Natural killer cell treated with Interleukin-12 subunit alpha and Interleukin-12 subunit beta and Interleukin-15 and Interleukin-18, amount 100 ng/mL, for 72 hours (primary cell): ENCODE measurements at places on chromosomes 5 and 9.

- no peak for DNase-seq
Measured at GRCh38 chr5:141692919-141693725, 11.1 kb upstream of the ARAP3 start.

DNA sequence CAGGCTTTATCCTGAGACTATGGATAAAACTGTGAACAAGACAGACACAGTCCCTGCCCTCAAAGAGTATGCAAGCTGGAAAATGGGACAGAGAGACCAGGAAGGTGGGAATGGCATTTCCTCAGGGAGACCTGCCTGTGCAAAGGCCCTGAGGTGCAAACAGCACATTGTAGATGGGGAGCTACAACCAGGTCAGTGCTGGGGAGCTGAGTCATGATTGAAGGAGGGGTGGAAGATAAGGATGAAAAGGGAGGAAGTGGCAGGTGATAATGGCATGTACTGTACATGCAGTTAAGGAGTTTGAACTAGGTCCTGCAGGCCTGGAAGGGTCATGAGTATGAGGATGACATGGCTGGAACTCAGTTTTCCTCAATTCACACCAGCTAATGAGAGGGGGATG, 75.5 kb upstream of the BOD1 start:
- no peak for DNase-seq

GRCh38 chr5:144102979-144103378, 67.5 kb downstream of the YIPF5 start:
- no peak for DNase-seq

DNA sequence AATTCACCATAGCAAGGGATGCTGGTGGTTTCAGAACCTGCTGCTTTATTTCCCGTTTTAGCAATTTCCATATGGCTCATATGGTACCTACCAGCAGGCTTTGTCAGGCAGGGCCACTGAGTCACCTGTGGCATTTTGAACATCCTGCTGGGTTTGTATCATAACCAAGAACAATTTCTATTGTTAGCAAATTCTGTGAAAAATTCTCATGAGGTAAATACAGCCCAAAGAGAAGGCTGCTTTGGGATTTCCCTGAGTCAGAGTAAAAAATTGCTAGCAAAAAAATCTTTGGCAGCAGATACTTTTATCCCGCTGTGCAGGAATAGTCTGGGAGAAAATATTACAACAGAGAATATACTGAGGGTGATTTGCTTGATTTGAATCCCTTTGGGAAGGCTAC, 52.7 kb downstream of the PRR16 start:
- no peak for DNase-seq

- no peak for DNase-seq
Measured at GRCh38 chr5:169880012-169880663, 100.2 kb downstream of the INSYN2B start.

GRCh38 chr5:141954194-141954593, 3.8 kb downstream of the PCDH12 start:
- no peak for DNase-seq

DNA sequence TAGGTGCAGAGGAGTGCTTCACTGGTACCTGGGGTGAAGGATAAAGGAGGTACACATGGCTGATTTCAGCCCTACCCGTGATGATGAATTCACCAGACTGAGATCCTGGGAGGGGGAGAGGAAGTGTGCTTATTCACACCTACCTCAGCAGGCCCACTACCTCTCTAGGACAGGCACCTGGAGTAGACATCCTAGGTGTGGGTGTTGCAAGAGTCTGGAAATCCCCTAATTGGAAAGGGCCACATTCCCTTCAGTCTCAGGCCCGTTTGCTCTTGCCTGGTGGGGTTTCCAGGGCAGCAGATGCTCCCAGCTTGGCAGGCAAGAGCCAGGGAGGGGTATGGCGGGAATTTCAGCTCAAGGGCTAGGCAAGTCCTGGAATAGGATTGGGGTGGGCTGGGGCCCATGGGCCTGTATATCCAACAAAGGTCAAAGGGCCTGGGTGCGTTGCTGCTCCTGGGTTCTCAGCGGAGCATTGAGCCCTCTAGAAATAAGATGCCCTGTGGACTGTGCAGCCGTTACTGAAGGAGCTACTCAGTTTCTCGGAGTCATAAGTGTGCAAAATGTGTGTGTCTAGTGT, 5.8 kb upstream of the CCL21 start:
- no peak for DNase-seq

- DNase-seq = peak; percentile 44
Measured at GRCh38 chr9:134547161-134548100, 94.2 kb upstream of the COL5A1 start.

DNA sequence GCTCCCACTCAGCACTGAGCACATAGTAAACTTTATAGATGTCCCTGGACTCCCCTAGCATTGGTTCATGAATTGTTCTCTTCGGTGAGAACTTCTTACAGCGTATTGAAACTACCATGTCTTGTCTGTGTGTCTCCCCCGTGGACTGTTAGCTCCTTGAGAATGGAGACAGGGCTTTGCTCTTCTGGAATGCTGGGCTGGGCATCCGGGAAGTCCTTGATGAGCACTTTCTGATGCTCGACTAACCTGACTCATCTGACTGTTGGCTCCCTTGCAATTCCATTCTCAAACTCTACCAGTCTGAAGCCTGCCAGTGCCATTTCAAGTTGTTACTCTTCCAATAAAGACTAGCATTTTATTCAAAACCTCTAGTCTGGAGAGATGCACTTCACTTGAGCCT, 15.0 kb upstream of the PFDN1 start:
- DNase-seq = no peak

- no peak for DNase-seq
Measured at GRCh38 chr5:93586736-93587596, 3.9 kb downstream of the NR2F1 start.

DNA sequence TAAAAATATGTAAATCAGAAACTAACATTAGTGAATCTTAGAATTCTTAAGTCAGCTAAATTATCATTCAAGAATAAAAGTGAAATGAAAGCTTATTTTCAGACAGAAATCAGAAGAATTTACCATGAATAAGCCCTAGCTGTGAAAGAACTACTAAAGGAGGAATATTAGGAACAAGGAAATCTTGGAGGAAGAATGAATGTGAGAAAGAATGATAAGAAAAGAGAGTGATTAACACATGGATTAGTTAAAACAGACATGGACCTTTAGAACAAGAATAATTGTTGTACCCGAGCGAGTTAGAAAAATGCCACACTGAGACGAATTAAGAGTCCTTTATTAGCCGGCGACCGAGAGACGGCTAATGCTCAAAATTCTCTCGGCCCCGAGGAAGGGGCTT, 24.1 kb upstream of the RHOBTB3 start:
- DNase-seq = no peak

DNA sequence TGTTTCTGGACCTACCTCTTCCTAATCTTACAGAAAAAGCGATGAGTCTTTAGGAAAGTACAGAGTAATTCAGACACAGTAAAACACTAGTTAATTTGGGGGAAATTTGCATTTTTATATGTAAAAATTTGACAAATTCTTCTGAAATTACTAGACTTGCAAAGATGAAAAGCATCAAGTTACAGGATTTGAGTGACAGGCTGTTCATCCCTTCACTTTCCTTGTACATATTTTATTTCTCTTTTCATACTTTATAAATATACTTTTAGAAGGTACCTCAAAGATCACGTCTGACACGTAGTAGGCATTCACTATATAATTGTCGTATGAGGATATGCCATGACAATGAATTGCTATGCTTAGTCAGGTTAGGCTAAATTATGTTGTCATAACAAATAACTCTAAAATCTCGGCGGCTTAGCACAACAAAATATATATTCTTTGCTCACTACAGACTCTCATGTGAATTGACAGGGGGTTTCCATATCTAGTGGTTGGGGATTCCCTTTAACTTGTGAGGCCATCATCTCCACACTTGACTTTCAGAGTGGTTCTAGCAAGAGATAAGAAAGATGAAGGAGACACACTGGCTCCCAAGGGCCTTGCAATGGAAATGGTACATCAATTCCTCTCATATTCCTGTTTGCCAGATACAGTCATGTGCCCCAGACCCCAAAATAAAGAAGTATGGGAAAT, 154.1 kb upstream of the TUT7 start:
- DNase-seq = no peak

DNA sequence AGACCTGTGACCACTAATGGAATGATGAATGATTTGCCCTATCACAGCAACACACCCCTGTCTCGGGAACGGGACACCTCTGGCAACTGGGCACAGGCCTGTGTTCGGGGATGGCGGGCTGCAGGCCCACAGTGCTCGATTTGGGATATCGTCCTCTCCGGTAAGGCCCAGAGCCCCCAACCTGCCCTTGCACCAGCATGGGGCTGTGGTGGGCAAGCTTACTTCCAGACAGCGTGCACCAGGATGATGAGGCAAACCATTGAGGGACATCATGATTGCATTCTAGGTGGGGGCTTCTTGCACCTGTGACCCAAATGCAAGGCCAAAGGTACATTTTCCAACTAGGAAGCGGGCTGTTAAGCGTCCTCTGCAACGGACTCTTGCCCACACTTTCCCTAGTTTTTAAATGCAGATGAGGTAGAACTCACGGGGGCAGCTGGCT, 275.4 kb downstream of the FSTL4 start:
- DNase-seq = no peak

- DNase-seq = peak; percentile 69
Measured at GRCh38 chr5:157917899-157918809, 59.2 kb upstream of the CLINT1 start.

DNA sequence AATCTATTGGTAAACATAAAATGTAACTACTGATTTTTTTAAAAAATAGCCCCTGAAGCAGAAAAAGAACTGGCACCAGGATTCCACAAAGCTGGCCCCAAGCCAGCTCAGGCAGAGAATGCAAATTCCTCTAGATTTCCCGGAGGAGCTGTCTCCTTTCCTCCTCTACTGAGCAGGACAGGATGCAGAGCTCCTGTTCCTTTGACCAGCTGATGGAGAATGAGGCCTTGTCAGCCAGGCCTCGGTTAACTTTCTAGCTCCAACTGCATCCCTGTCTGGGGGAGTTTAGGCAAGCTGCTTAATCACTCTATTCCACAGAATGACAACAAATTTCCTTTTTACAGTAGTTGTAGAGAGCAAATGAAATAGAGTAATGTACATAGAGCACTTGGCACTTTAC, 155.5 kb downstream of the GNAQ start:
- no peak for DNase-seq

- DNase-seq = no peak
Measured at GRCh38 chr5:89452081-89452480, 569.1 kb upstream of the MEF2C start.

- DNase-seq = no peak
Measured at GRCh38 chr9:128026255-128026772, 40.8 kb downstream of the NAIF1 start.

DNA sequence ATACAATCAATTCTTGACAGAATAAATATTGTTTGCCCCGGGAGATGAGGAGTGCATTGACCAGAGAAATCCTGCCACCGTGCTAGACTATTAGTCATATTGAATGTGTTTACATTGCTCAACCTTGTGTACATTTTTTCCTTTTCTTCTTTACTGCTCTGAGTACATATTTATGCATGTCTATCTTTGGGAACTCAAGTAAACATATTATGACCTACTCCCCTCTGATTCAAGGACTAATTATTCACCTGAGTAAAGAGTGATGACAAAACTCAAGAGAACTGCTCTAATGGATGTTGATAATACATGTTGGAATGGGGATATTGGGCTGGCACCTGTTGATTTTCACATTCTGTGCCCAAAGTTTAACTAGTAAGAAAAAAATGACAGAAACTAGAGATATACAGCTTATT, 3.9 kb upstream of the SPINK1 start:
- DNase-seq = no peak

DNA sequence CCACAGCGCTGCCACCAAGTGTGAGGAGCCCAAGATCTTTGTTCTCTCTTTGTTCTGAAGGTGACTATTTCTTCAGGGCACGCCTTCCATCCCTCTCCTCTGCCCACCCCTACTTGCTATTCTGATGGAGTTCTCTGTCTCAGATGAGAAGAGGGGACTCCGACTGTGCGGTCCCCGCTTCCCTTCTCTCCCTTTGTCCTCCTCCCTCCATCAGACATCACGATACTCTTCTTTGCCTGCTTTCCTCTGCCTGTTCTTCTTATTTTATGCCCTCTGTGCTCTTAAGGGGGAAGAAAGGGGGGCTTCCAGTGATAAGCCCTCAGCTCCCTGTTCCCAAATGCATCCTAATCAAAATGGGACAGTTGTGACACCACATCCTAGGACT, 307.8 kb downstream of the RAB3C start:
- DNase-seq = no peak

- no peak for DNase-seq
Measured at GRCh38 chr5:65924366-65925043, 1.9 kb upstream of the ERBIN start.

DNA sequence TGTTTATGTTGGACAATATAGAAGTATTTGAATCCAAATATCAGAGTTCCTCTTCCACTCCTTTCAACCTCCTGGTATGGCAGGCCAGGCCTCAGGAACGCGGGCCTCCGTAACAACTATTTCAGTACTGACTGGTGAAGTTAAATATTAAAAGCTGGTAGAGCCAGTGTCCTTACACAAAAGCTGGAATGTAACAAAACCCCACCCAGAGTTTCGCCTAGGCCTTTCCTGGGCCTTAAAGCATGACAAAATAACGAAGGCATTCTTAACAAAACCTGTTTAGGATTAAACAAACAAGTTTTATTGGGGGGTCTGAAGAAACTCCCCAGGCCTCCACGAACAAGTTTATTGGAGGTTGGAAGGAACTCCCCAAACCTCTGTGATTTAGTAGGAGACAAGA, 61.6 kb upstream of the GNE start:
- DNase-seq = no peak

DNA sequence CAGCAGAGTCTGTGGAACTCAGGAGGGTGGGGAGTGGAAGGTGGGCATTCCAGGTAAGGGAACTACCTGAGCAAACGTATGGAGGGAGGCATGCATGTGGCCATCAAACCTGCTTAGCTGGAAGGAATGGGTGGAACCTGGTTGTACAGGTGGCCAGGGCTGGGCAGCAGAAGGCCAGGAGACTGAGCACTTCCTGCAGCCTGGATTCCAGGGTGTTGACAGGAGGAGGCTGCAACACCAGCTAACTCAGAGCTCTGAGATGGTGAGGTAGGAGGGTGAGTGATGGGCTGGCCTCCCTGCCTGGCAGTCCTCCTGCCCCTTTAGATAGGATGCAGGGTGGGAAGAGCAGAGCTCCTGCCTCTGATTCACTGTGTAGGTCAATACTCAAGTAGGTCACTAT, 92.5 kb upstream of the CPEB4 start:
- no peak for DNase-seq

DNA sequence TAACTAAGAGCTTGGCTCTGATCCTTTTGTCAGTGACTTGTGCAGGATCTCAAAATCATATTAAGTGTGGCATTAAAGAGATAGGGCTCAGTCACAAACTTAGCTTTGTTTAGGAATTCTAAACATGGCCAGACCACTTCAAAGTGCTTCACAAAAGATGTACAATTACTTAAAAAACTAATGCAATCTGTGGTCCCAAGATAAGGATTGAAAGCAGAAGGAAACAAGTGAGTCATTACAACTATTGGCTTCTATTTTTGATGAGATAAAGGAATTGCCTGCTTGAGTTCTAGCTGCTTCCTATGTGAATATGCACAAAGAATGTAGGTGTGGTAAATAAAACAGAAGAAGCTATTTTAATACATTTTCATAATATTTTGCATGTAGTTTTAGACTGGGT, 44.9 kb upstream of the SLC12A2 start:
- no peak for DNase-seq
